Fibroblast of the aortic adventitia (primary cell): ENCODE measurements at places on chromosomes 13 and 19. TPM values are rescaled to one million over a fixed set of nuclear protein-coding genes. Genes with fewer than 3 reads are reported as not detected.

Gene LENG9
- 3.7 and 4.9 TPM in 2 replicates for total RNA-seq

DNA sequence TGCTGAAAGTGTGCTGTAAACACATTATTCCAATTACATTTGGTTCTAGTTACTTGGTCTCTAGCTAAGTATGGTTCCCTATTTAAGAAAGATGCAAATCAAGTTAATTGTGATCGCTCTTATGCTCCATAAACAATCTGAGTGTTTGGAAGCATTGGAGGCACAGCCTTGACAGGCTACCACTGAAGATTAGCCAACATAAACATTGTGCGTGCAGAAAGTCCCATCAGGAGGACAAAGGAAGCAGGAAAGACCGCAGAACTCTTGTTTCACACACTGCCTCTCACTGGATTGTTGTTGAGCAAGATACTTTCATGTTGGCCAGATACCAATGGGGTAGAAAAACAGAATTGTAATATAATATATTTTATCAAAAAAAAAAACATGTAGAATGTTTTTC is 814.4 kb downstream of the EFNB2 start:
- DNase-seq, result no peak

GRCh38 chr13:39501702-39502324 is 101.2 kb downstream of the LHFPL6 start:
- DNase-seq, result no peak

DNA sequence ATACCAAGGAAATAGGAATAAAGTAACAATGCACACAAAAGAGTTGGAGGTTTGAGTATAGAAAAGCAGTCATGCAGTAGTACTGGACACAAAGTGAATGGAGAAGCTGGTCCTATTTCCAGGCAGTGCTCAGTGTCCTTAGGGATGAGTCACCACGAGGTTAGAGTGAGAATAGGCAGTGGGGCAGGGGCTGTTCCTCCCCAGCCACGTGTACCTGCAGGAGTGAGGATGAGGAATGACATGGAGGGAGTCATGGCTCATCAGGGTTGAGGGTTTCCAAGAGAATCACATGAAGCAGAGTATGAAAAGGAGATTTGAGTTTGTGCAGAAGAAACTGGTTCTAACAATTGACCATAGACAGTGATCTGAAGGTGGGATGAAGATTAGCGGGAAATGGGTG is 74.8 kb upstream of the ZNF835 start:
- no peak for DNase-seq

Gene ATXN8OS
- not detected in 2 replicates for total RNA-seq

Gene SLAIN1
- total RNA-seq, result 0.72 TPM in 1 of 2 replicates, not detected in the other
